ENCODE measurements at places on chromosomes 3 and 15.

DNA sequence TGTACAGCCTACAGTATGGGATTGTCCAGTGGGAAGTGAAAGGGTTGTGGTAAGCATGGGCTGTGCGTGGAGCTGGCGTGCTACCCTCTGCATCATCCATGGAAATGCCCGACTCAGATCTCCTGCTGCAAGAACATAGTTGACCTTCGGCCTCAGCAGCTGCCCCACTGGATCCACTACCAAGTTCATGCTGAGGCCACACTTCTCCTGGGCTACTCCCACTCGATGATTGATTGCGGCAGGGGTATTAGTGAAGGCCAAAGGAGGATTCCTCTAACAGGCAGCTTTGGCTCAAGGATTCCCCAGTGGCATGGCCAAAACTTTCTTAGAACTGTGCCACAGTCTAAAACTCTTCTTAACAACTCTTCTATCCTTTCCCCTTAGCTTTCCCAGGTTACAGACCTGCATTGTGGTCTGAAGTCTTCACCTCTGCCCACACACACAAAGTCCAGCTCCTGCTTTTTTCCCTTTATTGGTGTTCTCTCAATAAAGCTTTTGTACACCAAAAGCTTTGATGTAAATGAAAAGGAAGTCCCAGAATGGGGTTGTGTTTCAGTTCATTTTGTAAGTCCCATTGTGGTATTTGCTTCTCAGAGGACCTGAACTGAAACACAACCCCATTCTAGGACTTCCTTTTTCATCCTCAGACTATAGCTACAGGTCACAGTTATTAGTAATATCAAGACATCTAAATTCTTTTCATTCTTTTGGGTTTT is 4.9 kb upstream of the TBC1D5 start:
- DNase-seq = no peak

DNA sequence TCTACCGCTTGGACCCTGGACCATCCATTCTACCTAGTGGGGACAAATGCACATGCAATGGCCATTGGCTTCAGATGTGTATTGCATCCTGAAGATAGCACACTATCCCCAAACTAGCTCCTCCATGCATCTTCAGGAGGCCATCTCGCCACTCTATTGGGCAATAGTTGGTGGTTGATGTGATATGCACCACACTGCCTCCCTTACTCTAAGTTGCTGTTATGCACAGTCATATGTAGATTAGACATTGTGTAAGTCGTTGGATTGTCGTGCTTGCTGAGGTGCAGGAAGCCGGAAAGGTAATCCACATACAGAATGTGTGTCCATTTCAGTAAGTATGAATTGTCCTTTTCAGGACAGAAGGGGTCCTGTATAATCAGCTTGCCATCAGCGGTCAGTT is 26.7 kb upstream of the PLA2G4D start:
- DNase-seq = no peak

DNA sequence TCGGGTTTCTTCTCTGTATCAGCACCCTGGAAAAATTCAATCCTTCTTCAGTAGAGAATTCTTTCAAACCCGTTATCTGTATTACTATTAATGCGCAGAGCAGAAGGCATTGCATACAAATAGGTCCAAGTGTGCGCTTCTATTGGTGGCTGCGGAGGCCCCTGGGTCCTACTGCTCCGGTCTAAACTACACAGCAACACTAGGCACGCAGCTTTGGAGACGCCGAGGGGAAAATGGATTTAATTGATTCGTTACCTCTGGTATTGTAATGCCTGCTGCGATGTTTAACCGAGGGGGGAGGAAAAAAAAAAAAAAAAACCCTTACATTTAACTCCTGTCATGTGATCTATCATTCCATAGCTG is at the start of gene ROBO1:
TSS of gene ROBO1 (minus strand) at position 94 of the 363 bp plus-strand sequence.
- no peak for DNase-seq

DNA sequence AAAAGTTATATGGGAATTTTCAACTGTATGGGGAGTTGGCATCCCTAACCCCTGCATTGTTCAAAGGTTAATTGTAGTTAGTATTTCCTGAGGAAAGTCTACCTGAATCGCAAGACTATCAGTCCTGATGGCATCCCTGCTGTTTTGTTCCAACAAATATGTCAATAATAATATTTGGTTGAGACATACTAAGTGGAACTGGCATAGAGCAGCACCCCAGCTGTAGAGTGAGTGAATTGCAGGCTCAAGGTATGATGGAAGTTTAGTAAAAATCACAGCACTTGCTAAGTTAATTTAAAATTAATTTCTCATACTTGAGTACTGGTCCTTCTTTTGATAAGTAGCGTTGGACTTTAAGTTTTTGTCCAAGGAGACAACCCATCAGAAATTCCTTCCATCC is 18.0 kb upstream of the COMMD2 start:
- DNase-seq = no peak

- DNase-seq = peak; percentile 11
Observed at GRCh38 chr3:46923559-46924350, 46.2 kb downstream of the PTH1R start.

DNA sequence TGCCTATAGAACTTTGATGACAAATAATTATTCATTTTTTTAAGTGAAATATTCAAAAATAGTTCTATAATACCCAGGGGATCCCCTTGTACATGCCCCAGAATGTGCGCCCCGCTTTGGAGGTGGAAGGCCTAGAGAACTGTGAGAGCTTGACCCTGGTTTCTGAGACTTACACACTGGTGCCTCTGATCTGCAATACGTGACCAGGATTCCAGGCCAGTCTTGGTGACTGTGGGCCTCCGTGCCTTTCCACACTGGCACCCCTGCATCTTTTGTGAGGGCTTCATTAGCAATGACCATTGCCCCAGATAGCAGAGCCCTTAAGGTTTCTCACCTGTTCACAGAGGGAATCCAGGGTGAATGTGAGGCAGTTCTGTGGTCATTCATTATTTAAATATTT is 44.0 kb downstream of the CLSTN2 start:
- DNase-seq = no peak

DNA sequence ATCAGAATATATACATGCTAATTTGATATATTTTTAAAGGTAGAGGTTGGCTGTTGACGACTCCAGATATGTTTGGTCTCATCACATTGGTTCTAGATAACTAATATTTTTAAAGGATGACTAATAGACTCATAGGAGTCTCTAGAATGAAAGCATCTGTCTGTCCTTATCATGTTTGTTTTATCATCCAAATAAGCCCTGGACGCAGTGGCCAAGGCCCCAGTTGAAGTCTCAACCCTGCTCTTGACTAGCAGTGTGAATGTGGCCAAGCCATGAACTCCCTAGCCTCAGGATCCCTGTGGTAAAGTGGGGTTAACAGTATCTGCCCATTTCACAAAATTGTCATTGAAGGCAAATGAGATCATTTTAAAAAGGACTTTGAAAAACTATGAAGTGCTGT is 53.6 kb downstream of the ABHD2 start:
- no peak for DNase-seq

- no peak for DNase-seq
Observed at GRCh38 chr3:106355873-106356272, 487.1 kb upstream of the CBLB start.

GRCh38 chr15:67547836-67548235 is 5.3 kb downstream of the MAP2K5 start:
- no peak for DNase-seq

GRCh38 chr3:72821161-72821781 is 27.0 kb downstream of the SHQ1 start:
- no peak for DNase-seq

DNA sequence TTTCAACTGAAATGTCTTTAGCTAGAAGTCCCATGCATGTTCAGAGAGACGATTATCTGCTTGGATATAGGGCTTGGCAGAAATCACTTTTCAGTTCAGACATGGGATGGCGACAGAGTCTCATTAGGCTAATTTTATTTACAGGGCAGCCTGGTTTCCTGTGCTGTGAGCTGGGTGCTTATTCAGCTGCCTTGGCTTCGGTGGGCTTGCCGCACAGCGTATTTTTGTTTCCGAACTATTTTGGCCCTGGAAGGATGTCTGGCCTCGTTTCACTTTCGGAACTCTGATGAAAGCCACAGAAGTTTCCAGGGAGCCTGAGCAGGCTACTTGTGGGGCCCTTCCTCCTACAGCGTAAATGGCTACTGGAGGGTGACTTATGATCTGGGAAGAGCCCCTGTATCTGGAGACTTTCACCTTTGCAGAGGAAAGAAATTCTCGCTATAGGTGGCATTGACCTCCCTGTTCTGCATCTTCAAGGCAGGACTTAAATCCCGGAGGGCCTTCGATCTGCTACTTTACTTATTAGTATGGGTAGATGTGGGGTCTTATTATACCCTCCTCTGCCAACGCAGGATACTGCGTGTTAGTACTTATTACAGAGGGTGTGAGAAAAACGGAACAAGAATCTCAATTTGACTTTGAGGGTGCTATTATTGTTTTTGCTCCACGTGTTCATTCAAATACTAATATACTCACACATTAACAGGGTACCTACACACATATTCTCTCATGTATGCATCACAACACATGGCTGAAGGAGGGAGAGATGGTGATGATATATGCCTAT is 364.0 kb upstream of the RBMS3 start:
- DNase-seq = no peak

- DNase-seq = no peak
Observed at GRCh38 chr3:130395331-130395730, 49.9 kb downstream of the COL6A5 start.

DNA sequence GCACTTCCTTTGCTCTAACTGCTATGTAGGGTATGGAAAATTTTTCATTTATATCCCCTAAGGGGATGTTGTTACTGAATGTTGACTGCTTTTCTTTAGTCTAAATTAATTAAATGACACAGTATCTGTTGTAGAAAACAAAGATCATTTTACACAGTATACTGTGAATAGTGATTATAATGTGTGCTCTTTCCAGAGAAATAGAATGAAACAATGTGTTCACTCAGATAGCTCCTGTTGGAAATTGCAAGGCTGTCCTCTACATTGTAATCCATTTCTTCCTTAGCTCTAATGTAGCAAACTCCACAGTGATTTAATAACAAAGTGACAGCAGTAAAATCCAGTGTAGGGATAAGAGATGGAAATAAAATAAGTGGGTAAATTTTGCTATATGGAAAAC is 159.0 kb upstream of the VEPH1 start:
- no peak for DNase-seq

GRCh38 chr15:94576889-94577533 is 345.6 kb downstream of the MCTP2 start:
- no peak for DNase-seq

DNA sequence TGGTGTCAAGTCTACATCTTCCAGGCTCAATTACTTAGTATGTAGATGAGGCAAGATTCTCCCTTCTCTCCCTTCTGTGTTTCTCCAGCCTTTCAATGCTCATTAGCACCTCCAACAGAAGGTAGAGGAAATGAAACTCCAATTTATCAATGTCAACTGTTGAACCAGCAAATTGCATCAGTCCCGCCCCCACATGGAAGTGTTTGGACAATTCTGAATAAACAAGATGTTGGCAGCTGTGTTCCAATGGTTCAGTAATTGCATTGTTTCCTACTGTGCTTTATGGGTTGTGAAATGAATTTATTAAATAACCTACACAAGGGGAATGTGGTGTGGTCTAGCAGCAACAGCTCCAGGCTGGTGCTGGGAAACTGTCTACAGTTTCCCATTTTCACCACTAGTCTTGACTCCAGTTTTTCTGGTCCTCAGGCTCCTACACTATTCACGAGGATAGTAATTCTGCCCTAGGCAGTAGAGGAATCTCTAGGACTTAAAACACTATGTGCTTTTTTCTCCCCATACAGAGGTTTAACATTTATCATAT is 91.9 kb downstream of the MB21D2 start:
- no peak for DNase-seq

DNA sequence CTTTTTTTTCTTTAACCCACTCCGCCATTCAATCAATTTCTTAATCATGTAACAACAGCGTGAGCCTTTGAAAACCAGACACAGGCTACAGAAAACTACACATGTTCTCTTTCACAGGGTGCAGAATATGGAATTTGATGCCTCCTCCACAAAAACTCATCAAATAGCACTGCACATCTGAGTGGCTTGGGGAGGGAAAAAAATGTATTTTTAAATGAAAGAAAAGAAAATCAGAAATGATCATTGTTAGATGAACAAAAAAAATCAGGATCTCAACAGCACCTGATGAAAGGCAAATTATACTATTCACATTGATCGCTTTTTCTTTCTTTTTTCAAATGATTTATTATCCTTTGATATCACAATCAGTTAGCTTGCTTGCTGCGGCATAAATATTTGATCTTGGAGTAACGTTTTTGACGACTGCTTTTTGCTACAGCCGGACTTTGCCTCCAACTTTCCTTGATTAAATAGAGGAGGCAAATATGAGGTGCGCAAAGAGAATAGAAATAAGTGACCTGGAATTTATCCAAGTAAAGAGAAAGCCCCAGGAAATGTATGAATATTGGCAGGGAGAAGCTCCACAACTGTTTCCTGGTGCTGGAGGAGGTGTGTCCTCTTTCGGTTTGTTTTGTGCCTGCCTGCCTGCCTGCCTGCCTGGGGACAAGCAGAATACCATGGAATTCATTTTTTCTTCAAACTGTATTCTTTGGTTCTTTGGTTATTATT is 63.1 kb downstream of the EDEM1 start:
- DNase-seq = no peak

GRCh38 chr15:92346063-92346462 is 47.6 kb upstream of the ST8SIA2 start:
- DNase-seq = no peak

DNA sequence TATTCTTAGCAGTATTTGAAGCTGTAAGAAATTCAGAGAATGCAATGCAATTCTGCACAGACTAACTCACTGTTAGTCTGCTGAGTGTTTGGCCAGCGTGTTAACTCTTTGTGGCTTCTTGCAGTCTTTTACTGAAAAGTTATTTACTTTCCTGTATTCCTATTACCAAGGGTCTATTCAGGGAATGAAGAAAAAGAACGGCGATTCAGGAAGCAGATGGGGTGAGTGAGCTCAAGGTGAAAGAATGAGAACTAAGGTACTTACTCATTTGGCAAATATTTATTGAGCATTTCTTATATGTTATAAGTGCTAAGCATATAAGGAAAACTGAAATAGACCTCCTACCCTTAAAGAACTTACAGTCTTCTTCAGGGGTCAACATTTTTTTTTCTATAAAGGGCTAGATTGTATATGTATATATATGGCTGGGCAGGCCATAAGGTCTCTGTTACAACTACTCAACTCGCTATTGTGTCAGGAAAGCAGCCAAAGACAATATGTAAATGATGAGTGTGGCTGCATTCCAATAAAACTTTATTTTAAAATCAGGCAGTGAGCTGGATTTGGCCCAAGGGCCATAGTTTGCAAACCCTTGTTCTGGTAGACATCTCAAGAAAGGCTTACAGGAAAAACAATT is 271.9 kb upstream of the GADL1 start:
- DNase-seq = no peak
